ENCODE measurements at places on chromosomes 2 and 18. TPM values are rescaled to one million over a fixed set of nuclear protein-coding genes. Genes with fewer than 3 reads are reported as not detected.
A peak's percentile ranks its signal among the peaks of the same experiment; 100 is the strongest.

GRCh38 chr2:99689145-99689742 is 199.4 kb upstream of the REV1 start:
- DNase-seq: no peak

DNA sequence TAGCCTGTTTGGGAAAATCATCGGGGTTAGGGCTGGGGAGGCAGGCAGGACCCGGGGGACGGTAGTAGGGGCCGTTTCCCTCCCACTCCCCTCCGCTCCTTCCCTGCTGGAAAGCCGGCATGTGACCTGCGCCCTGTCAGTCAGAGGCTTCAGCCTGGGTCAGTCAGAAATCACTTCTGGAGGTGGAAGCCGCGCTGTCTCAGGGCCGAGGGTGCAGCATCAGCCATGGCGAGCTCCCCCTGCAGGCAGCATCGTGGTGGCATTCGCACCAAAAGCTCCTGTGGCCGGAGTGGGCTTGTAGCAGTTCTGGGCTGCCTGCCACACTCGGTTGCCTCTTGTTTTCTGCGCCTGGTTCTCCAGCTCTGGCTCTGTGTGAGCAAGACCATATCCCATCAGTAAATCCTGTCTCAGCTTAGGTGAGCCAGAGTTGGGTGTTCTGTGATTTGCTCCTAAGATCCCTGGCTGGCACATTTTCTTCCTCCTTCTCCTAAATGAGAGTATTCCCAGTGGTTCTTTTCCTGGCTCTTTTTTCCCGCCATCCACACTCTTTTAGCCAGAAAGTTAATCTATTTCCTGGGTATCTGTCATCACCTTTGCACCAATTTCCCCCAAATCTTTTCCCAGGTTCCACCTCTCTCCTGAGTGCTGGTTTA is 123.9 kb upstream of the CD302 start:
- peak; percentile 87 for DNase-seq

DNA sequence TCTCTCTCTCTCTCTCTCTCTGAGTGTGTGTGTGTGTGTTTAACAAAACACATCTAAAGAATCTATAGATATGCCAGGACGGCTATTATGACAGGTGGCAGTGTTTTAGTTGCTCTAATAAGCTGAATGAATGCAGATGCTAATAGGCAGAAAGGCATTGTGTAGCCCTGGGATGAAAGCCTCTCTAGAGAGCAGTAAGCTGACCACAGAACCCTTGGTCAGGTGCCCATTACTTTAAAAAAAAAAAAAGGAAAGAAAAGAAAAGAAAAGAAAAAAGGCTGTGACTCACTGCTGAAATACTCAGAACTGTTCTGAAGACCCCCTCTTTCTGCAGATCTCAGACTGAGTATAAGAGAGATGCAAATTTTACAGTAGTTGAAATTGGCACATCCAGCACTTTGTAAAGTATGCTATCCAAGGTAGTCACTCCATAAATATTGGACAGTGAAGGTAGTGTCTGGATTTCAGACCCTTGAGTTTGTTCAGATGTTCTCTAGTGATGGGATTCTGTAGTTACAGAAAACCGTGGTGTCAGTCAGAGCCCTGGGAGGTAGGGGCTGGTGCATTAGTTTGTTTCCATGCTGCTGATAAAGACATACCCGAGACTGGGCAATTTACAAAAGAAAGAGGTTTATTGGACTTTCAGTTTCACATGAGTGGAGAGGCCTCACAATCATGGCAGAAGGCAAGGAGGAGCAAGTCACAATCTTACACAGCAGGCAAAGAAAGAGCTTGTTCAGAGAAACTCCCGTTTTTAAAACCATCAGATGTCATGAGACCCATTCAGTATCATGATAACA is 30.9 kb downstream of the OSBPL6 start:
- no peak for DNase-seq

DNA sequence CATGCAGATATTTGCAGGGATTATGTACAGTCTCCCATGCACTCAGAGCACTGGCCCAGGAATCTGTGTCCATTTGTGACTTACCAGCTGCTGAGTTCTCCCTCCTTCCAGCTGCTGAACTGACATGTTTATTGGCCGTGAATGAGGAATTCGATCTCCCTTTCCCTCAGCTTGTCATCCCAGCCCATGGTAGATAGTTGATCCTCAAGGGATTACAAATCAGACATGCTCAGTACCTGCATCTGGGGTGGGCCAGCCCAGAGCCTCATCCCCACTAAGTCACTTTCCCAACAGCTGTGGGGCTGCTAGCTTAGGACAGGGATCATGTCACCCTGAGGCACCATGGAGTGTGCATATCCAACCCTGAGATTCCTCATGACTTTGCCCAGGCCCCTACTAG is 1284.9 kb upstream of the LRRTM1 start:
- no peak for DNase-seq

DNA sequence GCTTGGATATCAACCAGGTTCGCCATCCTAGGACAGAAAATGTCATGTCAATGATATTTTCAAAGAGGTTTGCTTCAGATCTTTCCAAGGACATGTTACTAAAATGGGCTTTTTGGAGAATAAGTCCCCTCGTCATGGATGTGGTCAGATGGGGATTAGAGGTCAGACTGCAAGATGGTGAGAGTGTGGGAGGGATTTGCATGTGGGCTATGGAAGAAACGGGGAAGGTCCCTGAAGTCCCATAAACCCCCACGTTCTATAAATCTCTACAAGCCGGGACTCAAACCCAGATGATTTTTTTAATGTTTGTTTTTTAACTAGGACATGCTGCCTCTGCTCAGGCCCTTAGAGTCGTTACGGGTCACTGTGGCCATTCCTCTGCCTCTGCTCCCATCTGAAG is 37.7 kb upstream of the IGFBP5 start:
- no peak for DNase-seq

- no peak for DNase-seq
Observed at GRCh38 chr18:35862119-35862640, 110.3 kb upstream of the RMP24 start.

GRCh38 chr2:26901326-26902183 is 53.6 kb downstream of the DPYSL5 start:
- peak; percentile 47 for DNase-seq

- DNase-seq: no peak
Observed at GRCh38 chr2:64023485-64024258, 4.4 kb upstream of the VPS54 start.

GRCh38 chr2:221553333-221553732 is 18.8 kb downstream of the EPHA4 start:
- no peak for DNase-seq

DNA sequence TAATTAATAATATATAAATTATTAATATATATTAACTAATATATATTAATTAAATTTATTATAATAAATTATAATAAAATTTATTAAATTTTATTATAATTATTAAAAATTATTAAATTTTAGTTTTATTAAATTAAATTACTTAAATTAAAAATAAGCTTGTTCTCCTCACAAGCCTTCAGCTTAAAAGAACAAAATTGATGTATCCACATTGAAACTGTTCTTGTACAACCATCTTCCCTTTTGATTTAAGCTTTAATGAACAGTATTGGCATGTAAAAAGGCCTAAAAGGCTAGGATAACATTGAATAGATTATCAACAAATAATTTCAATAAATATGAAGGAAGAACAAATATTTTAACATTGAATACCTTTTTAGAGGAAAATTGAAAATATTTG is 62.4 kb upstream of the XIRP2 start:
- DNase-seq: no peak

DNA sequence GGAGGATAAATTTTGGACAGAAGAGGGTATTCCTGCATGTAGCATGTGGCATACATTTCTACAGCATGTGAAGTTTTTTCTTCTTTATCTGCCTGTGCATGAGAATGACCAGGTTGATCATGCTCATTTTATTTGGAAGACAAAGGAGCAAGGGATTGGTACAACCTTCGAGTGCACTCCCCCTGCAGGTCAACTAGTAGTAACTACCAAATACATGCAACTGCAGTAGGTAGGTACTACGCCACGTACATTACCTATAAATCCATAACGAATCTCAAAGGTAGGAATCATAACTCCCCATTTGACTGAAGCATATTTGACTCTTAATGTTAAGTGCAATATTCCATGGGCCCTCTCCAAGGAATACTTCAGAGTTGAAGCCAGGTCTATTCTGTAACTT is 763.9 kb downstream of the TSN start:
- DNase-seq: no peak

HAUS1 gene
- 7.0 TPM for total RNA-seq

SUCLG1 gene
- 308 TPM for total RNA-seq

GCKR gene
- total RNA-seq: not detected

OTOF gene
- total RNA-seq: not detected

CACNB4 gene
- 0.32 TPM for total RNA-seq

SULT1C2 gene
- total RNA-seq: 0.55 TPM

DPYSL5 gene
- not detected for total RNA-seq
